ENCODE measurements at places on chromosomes 12 and 14.

DNA sequence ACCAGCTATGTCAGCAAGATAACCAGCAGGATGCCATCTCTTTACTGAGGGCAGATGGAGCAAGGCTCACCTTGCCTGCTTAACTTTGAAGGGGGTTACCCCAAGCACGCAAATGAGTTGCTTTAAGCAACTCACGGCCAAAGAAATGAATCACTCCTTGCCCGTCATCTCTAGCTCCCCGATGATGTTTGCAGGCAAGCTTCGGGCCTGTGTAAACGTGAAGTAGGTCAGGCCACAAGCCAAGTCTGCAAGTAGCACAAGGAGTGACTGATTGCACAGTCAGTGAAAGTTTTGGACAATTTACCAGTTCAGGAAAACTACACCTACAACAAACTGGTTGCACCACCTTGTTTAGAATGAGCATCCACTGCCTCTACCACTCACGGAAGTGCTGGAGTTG is 699.7 kb upstream of the TBX3 start:
- no peak overlapping the region for H3K4me3 ChIP-seq
- no peak overlapping the region for H3K27ac ChIP-seq

DNA sequence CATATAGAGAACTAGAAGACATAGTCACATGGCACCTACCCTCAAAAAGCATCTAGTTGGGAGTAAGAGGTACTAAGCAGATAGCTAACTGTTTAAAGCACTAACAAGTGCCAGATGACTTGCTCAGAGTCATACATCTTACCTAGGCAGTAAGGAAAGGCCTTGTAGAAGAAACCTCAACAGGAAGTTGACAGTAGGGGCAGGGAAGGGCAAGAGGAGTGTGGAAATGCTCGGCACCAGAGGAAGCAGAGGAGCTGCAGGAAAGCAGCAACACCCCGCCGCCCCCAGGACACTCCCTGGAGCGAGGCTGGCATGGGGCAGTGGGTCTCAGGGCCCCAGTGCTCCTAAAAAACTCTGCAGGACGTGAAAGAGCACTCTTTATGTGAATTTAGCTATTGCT is 92.9 kb downstream of the PPP2R5C start:
- H3K4me3 ChIP-seq, result no peak overlapping the region
- DNase-seq, result no peak
- no peaks in the 10 kb centered on the region for H3K27me3 ChIP-seq
- no peaks in the 10 kb centered on the region for H3K4me1 ChIP-seq
- no peak overlapping the region for H3K27ac ChIP-seq

DNA sequence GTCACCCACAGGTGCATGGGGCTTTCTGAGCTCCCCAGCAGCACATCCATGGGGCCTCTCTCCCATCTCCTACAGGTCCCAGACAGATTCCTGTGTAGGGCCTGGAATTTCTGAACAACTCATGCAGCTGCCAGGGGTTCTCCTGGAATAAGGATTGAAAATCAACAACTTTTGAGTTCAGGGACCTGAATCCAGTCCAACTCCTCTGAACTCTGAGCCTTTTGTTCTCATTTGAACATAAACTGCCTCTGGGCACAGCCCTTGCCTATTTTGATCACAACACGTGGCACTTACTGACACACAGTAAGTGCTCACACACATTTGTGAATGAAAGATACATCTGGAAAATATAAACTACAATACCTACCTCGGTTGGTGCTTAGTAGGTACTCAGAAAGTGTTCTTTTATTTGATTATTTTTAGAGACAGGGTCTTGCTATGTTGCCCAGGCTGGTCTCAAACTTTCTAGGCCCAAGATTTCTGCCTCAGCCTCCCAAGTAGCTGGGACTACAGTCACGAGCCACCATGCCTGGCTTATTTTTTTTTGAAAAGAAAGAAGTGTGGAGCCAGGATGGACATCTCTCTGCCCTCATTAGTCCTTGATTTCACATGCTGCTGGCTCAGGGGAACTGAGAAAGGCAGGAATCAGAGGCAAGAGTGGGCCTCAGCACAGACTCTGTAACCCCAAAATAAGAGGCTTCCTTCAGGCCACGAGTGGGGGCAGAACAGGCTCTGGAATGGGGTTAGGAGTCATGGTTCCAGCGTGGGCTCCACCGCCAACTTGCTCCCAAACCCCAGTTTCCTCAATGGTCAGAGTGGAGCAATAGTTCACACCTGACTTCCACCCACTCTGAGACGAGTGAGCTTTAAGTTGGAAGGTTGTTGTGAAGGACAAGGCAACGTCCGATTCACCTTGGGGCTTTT is 27.0 kb downstream of the SYNE3 start:
- no peak overlapping the region for H3K27ac ChIP-seq
- no peaks in the 10 kb centered on the region for H3K36me3 ChIP-seq
- DNase-seq, result no peak
- no peaks in the 10 kb centered on the region for H3K27me3 ChIP-seq
- no peaks in the 10 kb centered on the region for H3K4me1 ChIP-seq
- H3K4me3 ChIP-seq, result no peak overlapping the region

GRCh38 chr14:67569011-67569650 is 30.9 kb downstream of the PIGH start:
- no peak overlapping the region for H3K4me3 ChIP-seq
- no peaks in the 10 kb centered on the region for H3K27me3 ChIP-seq
- no peaks in the 10 kb centered on the region for H3K36me3 ChIP-seq
- H3K27ac ChIP-seq, result no peak overlapping the region
- DNase-seq, result no peak

Measured in prostate gland (tissue), 2 donors.